Fibroblast of mammary gland (primary cell): ENCODE measurements at places on chromosomes 2 and 18.
A peak's percentile ranks its signal among the peaks of the same experiment; 100 is the strongest.

- DNase-seq: no peak
These were observed 119.1 kb downstream of the CCDC74A start for GRCh38 chr2:131646669-131647297.

DNA sequence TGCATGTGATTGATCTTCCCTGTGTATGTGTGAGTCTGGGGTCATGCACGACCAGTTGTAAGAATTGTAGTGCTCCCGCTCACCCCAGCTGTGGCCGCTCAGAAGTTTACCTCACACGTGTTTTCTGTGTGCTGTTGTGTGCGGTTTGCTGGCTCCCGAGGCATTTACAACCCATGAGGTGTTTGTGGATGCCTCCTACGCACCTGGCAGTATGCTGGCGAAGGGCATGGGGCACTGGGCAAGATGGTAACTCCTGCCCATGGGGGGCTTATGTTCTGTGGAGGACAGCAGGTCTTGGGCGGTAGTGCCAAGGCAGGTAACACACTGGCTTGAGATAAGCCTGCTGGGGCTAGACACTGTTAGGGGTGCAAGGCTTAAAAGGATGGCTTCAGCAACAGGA lies 102.6 kb upstream of the HS6ST1 start:
- DNase-seq: no peak

- no peak for DNase-seq
These were observed 120.0 kb upstream of the STK17B start for GRCh38 chr2:196291426-196291825.

DNA sequence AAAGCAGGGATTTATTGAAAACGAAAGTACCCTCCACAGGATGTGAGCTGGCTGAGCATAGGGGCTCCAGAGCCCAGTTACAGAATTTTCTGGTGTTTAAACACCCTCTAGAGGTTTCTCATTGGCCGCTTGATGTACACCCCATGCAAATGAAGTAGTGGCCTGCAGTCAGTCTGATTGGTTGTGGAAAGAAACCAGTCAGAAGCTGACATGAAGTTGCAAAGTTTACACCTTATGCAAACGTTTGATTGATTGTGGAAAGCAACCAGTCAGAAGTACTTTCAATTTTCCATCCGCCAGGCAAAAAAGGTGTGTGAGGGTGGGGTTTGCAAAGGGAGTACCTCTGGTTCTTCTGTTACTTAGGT lies 62.3 kb downstream of the VWA3B start:
- peak; percentile 62 for DNase-seq

GRCh38 chr18:58385472-58385871 lies 243.4 kb downstream of the ALPK2 start:
- DNase-seq: no peak

GRCh38 chr18:40272630-40273231 lies 1682.3 kb upstream of the PIK3C3 start:
- no peak for DNase-seq

- DNase-seq: no peak
These were observed 226.5 kb upstream of the SPRED2 start for GRCh38 chr2:65658881-65659280.

DNA sequence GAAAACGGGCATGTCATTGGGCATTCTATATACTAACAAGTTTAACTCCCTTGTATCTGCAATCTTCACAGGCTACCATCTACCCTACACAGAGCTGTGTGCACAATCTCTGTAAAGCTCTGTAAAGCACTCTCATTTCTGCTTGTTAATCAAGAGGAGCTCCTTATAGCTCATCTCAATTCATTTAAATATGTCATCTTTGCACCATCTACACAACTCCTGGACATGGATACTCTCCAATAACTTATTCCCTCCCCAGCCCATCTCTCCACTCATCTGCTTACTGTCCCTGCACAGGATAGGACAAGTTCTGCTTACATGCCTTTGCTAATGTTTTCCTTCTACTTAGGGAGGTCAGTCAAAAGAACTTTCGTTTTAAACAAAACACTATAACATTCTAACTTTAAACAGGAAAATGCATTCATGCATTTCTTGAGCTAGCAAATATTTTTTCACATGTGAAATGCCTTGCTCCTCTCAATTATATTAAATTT lies 61.4 kb downstream of the DPP4 start:
- no peak for DNase-seq

DNA sequence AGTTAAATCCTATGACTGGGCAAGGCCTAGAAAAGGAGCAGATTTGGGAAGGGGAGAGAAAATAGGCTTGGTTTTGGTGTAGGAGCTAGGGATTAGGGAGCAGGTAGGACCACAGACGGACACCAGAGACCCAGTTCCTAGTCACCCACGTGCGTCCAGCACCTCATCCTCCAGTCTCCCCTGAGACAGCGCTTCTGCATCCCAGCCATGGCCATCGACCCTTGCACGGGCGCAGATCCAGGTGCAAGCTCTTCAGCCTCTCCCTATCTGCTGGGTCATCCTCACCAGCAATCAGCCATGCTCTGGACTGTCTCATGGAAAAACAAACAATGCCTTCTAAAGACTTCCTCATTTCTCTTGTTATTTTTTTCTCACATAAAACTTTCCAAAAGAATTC lies 246.8 kb upstream of the RAB6C start:
- no peak for DNase-seq

GRCh38 chr2:170145191-170145590 lies 32.8 kb upstream of the MYO3B start:
- no peak for DNase-seq

DNA sequence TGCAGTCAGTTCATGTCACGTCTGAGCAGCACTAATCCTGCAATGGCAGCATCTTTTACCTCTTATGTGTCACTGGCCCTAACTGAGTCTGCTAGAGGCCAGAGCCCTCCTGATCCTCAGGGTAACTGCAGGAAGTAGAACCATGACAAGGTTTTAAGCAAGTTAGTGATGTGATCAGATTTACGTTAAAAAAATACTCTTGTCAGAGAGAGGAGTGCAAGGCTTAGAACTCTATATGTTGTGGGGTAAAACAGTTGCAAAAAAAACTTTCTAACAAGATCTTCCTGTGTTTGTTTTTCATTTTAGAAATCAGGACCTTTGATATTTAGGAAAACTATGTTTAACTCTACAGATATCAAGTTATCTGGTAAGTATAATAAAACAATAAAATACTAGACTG lies 4.6 kb downstream of the TMEM87B start:
- DNase-seq: no peak

- no peak for DNase-seq
These were observed 326.1 kb upstream of the SKOR2 start for GRCh38 chr18:47577520-47577919.

- peak; percentile 42 for DNase-seq
These were observed 59.8 kb upstream of the PELI1 start for GRCh38 chr2:64203858-64204632.

- peak; percentile 61 for DNase-seq
These were observed 10.5 kb downstream of the VIT start for GRCh38 chr2:36707050-36707449.

- DNase-seq: no peak
These were observed 8.0 kb downstream of the HAAO start for GRCh38 chr2:42784204-42784880.
